ENCODE measurements at places on chromosomes 1 and 21.

DNA sequence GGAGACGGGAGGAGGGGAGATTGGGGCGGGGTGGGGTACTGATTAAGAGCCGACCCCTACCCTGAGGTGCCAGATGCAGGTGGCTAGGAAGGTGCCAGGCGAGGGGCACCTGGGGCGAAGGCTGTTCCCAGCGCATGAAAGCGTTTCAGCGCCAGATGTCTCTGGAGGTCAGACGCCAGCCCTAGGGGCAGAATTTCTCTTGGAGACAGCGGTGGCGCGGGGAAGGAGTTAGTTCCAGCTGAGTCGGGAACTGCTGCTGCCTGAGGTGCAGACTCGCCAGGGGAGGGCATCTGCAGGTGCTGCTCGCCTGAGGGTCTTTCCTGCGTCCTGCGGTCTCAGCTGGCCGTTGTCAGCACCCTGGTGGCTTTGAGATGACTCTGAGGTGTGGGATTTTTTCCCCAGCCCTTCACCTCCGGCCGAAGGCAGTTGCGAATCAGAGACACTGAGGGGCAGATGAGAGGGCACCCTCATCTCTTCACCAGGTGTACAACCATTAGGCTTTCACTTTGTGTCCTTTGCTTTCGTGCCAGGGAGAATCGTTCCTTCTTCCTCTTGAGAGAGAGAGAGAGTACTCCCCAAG, 539 bp downstream of the CGN start:
- no peak for DNase-seq

- DNase-seq: no peak
Observed at GRCh38 chr1:94772230-94772641, 47.9 kb upstream of the SLC44A3 start.

DNA sequence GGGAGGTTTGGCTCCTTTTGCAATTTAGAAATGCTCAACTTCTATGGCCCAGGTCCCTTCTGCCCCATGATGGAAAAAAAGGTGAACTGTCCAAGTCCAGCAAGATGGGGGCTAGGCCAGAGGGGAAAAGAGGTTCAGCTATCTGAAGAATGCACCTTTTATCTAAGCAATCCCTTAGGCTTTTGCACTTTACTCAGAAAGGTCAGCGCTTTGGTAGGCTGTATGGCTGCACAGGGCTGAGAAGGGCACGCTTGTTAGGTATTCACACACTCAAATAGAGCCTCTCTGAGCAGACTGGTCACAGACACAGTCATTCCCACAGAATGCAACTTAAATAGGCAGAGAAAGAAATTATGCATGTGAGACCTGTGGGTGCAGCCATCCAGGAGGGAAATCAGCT, 31.0 kb downstream of the KANK4 start:
- no peak for DNase-seq

DNA sequence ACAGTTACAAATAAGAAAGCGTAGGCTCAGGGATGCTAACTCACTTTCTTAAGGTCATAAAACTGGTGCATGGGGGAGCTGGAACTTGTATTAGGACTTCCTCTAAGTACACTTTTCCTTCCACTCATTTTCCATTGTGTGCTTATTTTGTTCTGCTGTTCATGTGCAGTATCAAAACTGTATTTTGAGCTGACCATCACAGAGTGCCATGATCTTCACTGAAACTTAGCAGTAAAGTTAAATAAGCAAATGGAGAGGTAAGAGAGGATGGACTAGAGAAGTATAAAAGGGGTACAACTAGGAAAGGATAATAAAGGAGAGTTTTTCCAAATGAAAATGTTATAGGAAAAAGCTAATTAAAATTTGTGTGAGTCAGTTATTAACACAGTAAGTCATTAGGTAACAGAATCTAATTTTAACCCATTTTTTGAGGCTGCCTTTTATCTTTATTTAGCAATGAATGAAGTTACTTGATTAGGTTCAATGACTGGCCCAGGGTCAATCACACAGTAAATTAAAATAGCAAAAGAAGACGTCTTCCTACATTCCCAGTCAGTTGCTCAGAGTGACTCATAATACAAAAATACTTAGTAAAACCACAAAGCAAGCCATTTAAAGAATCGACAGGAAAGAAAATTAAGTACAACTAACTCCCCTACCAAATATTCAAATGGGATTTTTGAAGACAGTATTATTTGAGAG, 165.8 kb upstream of the C1orf105 start:
- peak; percentile 54 for DNase-seq

GRCh38 chr1:192817246-192817645, 8.4 kb downstream of the RGS2 start:
- no peak for DNase-seq

- DNase-seq: no peak
Observed at GRCh38 chr1:165612062-165612461, 19.0 kb upstream of the MGST3 start.

DNA sequence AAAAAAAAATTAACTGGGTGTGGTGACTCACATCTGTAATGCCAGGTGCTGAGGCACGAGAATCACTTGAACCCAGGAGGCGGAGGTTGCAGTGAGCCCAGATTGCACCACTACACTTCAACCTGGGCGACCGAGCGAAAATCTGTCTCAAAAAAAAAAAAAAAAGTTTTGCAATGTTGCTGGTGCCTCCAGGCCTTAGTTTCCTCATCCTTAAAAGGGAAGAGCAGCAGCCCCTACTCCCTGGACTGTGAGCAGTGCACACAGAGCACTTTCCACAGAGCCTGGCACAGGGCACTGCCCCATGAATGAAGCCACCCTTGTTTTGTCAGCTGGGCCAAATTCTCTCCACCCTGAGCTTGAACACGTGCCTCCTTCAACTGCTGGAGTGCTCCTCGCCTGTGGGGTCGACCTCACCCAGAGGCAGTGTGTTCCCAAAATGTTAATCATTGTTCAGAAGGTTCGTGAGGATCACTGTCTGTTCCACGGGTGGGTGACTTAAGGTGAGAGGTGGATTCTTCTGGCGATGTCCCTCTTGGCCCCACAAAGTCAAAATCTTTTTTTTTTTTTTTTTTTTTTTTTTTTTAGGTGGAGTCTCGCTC, 152.1 kb upstream of the TMEM51 start:
- no peak for DNase-seq

GRCh38 chr1:183696981-183697380, 43.9 kb upstream of the APOBEC4 start:
- no peak for DNase-seq

GRCh38 chr1:109624201-109625010, 4.8 kb downstream of the AMPD2 start:
- no peak for DNase-seq

- peak; percentile 78 for DNase-seq
Observed at GRCh38 chr1:224507771-224508523, 73.3 kb upstream of the WDR26 start.

DNA sequence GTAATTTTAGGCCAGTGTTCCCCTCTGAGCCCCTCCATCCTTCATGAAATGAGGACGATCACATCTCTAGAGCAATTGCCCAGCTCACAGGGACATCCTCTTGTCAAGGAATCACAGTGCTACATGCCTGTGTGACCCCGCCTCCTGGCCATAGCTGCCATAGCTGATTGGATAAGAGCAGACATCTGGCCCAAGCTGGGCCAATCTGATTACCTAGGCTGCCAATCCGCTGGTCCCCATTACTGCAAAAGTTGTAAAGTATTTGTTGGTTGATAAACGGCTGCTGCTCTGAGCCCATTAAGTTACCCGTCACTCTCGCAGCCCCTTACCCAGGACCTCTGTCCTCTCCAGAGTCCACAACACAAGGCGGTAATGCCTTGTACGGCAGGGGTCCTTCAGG, 8.3 kb downstream of the NT5C1A start:
- DNase-seq: no peak

DNA sequence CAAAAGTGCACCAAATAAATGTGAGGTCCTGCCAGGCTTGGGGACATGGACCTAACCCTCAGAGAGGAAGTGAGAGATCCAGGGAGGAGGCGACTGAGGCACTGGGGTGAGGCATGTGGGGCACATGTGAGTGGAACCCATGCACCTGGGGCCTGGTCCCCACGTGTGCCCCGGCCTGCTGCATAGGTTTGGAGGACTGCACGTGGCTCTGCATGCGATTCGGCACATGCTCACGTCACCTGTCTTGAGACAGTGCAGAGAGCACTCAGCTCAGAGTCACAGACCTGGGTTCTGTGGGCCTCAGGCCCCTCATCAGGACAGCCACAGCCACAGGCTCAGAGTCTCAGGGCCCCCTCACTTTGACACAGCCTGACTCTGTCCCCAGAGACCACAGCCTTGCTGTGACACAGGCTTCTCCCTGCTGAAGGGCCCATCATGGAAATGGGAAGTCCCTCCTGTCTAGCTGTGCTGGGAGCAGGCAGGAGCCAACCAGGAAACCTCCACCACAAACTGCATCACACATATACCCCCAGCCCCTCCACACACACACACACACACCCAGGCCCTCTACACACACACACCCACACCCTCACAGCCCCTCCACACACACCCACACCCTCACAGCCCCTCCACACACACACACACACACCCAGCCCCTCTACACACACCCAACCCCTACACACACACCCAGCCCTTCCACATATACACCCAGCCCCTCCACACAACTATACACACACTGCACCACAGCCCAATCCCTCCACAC, 48.2 kb downstream of the SLC9A1 start:
- no peak for DNase-seq

DNA sequence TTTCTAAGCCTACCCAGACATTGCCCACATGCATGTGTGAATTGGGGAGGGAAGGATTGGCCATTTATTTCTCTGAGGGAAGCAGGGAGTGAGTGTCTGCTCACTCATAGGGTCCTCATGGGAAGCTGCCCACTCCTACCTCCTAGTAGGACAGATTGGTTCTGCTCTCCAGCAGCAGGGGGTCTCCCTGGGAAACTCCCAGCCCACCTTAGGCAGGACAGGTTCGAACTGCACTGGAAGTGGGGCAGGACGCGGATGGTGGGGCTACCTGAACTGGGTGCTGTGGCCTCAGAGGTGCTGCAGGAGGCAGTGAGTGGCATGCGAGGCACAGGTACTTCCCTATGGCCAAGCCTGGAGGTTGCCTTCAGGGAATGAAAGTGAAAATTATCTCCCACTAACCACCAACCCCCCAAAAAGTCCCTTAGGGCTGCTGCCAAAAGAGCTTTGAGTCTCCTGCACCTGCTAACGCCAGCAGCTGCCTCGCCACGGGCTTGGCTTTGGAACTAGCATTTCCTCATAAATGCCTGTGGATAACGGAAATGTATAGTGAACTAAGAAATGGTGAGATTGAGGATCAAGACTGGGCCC, 157.0 kb upstream of the COA6 start:
- DNase-seq: no peak

GRCh38 chr21:17793246-17794123, 25.7 kb downstream of the C21orf91 start:
- DNase-seq: no peak
